ENCODE measurements at places on chromosomes 3 and 15.

DNA sequence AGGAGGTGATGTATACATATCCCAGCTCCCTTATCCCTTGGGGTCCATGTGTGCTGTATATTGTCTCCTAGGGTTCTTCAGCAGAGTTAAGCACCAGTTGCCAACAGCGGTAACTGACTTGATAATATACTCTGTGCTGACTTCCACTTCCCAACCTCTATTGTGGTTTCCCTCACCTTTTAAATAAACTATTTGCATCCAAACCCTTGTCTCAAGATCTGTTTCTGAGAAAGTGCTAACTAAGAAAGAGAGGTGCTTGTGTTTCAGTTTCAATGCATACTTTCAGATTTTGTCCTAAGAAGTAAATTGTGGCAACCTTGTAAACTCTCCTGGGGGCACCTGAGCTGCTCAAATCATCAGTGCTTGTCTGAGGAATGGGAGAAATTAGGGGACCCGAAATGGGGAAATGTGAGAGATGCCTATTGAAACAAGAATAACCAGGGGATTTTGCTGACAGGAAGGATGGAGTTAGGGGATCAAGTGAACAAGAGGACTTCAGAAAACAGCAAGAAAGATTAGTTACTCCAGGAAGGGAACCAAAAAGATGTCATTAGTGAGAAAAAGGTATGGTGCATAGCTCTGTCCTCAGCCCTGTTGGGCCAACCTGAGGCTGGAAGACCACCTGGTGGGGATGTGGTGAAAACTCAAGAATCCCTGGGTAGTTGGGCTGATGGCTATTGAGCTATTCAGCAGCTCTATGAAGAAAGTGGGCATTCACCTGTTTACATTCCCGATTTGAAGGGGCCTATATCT, 50.9 kb upstream of the MRPL3 start:
- no peak overlapping the region for H3K27ac ChIP-seq
- H3K36me3 ChIP-seq = no peaks in the 10 kb centered on the region
- no peaks in the 10 kb centered on the region for H3K27me3 ChIP-seq
- no peaks in the 10 kb centered on the region for H3K4me1 ChIP-seq
- no peak for DNase-seq

GRCh38 chr3:160685144-160685766, 8.3 kb downstream of the ARL14 start:
- no peak for DNase-seq
- H3K36me3 ChIP-seq = no peaks in the 10 kb centered on the region
- no peaks in the 10 kb centered on the region for H3K4me1 ChIP-seq
- no peaks in the 10 kb centered on the region for H3K27me3 ChIP-seq
- H3K27ac ChIP-seq = no peak overlapping the region

DNA sequence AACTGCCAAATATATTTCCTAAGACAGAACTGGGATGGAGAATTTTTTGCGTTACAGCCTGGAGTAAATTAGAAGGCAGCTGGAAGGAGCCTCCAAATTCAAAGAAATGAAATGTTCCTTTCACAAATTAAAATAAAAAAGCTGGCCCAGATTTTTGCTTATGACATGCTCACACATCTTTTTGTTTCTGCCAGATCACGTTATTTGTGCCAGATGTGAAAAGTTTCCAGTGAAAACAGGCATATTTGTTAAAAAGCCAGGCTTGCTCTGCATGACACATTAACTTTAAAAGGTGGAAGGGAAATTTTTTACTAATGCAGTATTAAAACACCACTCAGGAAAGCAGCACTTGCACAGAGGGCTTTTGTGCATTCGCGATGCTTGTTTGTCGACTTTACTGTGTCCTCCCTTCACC, 23.3 kb upstream of the ACKR4 start:
- H3K27ac ChIP-seq = no peak overlapping the region
- H3K4me3 ChIP-seq = no peak overlapping the region
- no peaks in the 10 kb centered on the region for H3K27me3 ChIP-seq
- peaks cover 17% of the 10 kb centered on the region for H3K36me3 ChIP-seq
- DNase-seq = no peak
- H3K4me1 ChIP-seq = no peaks in the 10 kb centered on the region

- H3K4me3 ChIP-seq = no peak overlapping the region
- no peak overlapping the region for H3K27ac ChIP-seq
- H3K27me3 ChIP-seq = no peaks in the 10 kb centered on the region
- no peaks in the 10 kb centered on the region for H3K4me1 ChIP-seq
These were observed 8.3 kb upstream of the PIGZ start for GRCh38 chr3:196976941-196977340.

DNA sequence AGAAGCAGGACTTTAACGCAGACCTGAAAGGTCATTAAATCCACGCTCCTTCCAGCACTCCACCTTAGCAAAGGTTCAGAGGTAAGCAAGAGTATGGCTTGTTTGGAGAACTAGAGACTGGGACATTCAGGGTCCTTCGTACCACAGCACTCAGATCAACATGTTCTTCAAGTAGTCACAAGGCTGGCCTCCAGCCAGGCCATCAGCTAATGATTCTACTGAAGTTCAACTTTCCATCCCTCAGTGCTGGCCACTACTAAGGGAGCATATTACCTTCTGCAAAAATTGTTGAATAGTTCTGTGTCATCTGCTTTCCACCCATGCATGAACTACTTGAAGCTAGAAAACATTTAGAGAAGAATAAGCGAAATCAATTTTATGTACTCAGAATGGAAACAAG, 17.6 kb downstream of the CD200R1L start:
- H3K36me3 ChIP-seq = no peaks in the 10 kb centered on the region
- no peak for DNase-seq
- H3K4me3 ChIP-seq = no peak overlapping the region
- no peaks in the 10 kb centered on the region for H3K27me3 ChIP-seq
- no peaks in the 10 kb centered on the region for H3K4me1 ChIP-seq

DNA sequence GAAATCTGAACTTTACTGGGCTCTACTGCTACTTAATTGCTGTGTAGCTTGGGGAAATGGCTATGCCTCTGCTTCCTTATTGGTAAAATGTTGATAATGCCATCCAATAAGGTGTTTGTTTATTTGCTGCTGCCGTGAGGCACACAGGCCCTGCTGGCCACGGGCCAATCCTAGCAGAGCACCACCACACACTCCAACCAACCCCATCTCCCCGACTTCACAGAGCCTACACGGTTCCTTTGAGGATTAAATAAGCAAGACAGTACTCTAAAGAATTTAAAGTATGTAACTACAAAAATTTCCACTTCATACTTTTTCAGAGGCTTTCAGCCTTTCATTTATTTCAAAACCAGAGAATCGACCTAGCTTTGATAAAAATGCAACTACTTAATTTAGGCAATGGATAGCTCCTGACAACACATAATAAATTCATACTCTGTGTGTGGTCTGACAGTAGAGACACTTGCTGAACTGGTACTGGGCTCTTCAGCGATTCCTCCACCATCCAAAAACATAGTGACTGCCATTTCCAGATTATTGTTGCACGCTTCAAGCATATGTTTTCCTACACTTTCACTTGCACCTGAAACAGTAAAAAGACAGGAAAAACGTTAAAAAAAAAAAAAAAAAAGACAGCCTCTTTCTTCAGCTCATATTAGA, 25.3 kb downstream of the UBXN7 start:
- H3K27me3 ChIP-seq = no peaks in the 10 kb centered on the region
- no peak overlapping the region for H3K27ac ChIP-seq
- no peaks in the 10 kb centered on the region for H3K4me1 ChIP-seq
- H3K36me3 ChIP-seq = peaks cover 56% of the 10 kb centered on the region
- DNase-seq = no peak

DNA sequence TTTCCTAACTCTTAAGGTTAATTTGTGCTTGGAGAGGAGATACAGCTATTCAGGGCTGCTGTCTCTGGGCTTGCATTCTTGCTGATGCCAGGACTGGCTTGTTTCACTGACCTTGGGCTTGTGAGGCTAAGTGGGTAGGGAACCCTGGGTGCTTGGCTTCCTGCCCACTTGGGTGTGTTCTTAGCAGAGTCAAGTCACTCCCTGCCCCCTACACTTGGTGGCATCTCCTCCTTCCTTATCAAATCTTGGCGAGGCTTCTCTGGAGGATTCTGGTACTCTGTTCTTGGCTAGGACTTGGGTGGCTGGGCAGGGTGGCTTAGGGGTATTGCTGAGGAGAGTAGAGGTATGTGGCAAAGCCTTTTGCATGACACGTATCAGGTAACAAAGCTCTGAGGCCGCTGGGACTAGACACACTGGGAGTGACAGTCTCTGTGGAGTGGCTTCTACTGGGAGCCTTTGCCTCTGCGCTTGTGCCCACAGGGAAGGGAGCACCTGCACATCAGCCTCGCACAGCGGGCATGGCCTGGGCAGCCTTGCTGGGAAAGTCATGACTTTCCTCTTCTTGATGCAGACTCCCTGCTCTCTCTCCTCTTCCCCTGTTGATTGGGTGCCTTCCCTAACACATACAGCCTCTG, 41.8 kb downstream of the CHCHD6 start:
- H3K27ac ChIP-seq = no peak overlapping the region
- H3K4me1 ChIP-seq = no peaks in the 10 kb centered on the region

- no peak for DNase-seq
- H3K36me3 ChIP-seq = no peaks in the 10 kb centered on the region
- H3K27me3 ChIP-seq = no peaks in the 10 kb centered on the region
- no peaks in the 10 kb centered on the region for H3K4me1 ChIP-seq
These were observed 118.6 kb downstream of the ANO10 start for GRCh38 chr3:43503067-43503728.

- H3K27ac ChIP-seq = no peak overlapping the region
- no peaks in the 10 kb centered on the region for H3K27me3 ChIP-seq
- H3K36me3 ChIP-seq = no peaks in the 10 kb centered on the region
- no peaks in the 10 kb centered on the region for H3K4me1 ChIP-seq
- no peak overlapping the region for H3K4me3 ChIP-seq
- DNase-seq = no peak
These were observed 228.8 kb downstream of the OCA2 start for GRCh38 chr15:27870320-27870719.

DNA sequence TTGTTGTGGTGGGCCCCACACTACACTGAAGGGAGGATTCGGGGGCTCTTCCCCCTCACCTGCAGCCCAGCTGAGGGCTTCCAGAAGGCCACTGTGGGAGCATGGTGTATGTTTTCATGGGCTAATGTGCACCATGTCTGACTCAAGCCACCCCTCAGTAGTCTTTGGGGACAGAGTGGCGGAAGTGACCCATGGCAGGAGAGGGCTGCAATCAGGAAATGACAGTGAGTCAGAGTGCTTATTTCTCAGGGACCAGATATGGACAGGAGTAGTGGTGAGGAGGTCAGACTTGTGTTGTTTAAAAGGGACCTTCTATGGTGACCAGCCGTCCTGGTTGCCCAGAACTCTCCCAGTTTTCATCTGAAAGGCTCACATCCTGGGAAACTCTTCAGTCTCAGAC, 32.8 kb upstream of the SLC9A9 start:
- DNase-seq = no peak
- no peak overlapping the region for H3K4me3 ChIP-seq

DNA sequence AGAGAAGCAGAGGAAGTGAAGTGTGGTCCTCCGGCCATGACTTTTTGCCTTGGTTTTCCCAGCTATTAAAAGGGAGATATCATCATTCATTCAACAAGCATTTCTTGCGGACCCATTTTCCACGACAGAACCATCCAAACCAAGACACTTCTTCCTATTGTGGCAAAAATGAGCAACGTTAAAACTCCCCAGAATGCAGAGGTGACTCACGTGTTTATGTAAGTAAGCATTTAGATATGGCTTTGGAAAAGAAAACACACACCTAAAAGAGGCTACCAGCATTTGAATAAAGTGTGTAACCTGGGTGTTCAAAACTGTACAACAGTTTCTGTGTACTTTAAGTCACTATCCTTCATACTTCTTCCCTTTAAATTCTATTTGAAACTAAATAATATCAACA, 181.3 kb downstream of the RORA start:
- H3K27me3 ChIP-seq = no peaks in the 10 kb centered on the region
- no peak overlapping the region for H3K4me3 ChIP-seq
- no peak for DNase-seq
- H3K36me3 ChIP-seq = peaks cover 6% of the 10 kb centered on the region
- no peak overlapping the region for H3K27ac ChIP-seq

GRCh38 chr3:179513862-179514261, 48.9 kb upstream of the ACTL6A start:
- no peaks in the 10 kb centered on the region for H3K27me3 ChIP-seq
- H3K36me3 ChIP-seq = peaks cover 6% of the 10 kb centered on the region
- DNase-seq = no peak

- no peaks in the 10 kb centered on the region for H3K4me1 ChIP-seq
- no peak overlapping the region for H3K27ac ChIP-seq
- H3K27me3 ChIP-seq = no peaks in the 10 kb centered on the region
- H3K4me3 ChIP-seq = no peak overlapping the region
These were observed 55.4 kb upstream of the LRRFIP2 start for GRCh38 chr3:37229740-37230139.

- H3K27me3 ChIP-seq = no peaks in the 10 kb centered on the region
- H3K27ac ChIP-seq = no peak overlapping the region
- no peak for DNase-seq
- H3K4me3 ChIP-seq = no peak overlapping the region
- H3K36me3 ChIP-seq = peaks cover 30% of the 10 kb centered on the region
These were observed 12.1 kb downstream of the SLC4A7 start for GRCh38 chr3:27471923-27472550.

DNA sequence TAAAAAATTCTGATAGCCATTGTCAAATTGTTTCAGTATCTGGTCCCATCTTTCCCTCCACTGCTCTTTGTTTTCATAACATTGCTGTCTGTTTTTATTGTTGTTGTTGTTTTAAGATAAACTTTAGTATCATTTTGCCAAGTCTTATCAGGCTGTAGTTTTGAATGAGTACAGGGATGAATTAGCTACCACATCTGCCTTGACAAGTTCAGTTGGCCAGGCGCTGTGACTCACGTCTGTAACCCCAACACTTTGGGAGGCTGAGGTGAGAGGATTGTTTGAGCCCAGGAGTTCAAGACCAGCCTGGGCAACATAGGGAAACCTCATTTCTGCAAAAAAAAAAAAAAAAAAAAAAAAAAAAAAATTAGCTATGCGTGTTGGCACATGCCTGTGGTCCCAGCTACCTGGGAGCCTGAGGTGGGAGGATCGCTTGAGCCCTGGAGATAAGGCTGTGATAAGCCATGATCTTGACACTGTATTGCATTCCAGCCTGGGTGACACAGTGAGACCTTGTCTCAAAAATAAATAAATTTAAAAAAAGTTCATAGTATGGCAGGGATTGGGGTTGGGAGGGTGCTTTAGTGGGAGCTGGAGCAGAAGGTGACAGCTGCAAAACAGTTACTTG, 8.3 kb upstream of the ANKDD1A start:
- no peak for DNase-seq
- no peak overlapping the region for H3K4me3 ChIP-seq
- H3K27ac ChIP-seq = no peak overlapping the region
- H3K4me1 ChIP-seq = no peaks in the 10 kb centered on the region

DNA sequence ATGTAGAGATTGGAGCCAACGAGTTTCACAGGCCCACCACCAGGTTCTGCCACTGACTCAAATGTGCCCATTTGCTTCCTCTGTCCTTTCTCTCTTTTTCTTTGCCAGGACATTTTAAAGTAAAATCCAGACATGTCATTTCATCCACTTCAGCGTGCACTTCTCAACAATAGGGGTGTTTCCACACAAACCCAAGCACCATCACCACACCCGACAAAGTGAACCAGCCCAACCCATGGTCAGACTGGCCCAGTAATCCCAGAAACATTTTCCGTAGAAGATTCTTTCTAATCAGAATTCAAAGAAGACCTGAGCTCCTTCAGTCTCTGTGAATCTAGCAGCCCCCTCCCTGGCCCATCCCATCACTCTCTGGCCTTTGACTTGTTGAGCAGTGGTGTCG, 13.4 kb downstream of the CFAP100 start:
- no peak overlapping the region for H3K27ac ChIP-seq
- no peak overlapping the region for H3K4me3 ChIP-seq
- DNase-seq = no peak
- H3K4me1 ChIP-seq = no peaks in the 10 kb centered on the region
- H3K36me3 ChIP-seq = no peaks in the 10 kb centered on the region

GRCh38 chr15:62119874-62120273, 45.2 kb downstream of the C2CD4B start:
- no peaks in the 10 kb centered on the region for H3K27me3 ChIP-seq
- H3K4me3 ChIP-seq = no peak overlapping the region
- peaks cover 7% of the 10 kb centered on the region for H3K4me1 ChIP-seq
- no peaks in the 10 kb centered on the region for H3K36me3 ChIP-seq

Measured in H9 (cell line).